ENCODE measurements at places on chromosomes 13 and 19.

- DNase-seq, result no peak
Observed at GRCh38 chr19:49875857-49876421, 1.2 kb downstream of the AKT1S1 start.

DNA sequence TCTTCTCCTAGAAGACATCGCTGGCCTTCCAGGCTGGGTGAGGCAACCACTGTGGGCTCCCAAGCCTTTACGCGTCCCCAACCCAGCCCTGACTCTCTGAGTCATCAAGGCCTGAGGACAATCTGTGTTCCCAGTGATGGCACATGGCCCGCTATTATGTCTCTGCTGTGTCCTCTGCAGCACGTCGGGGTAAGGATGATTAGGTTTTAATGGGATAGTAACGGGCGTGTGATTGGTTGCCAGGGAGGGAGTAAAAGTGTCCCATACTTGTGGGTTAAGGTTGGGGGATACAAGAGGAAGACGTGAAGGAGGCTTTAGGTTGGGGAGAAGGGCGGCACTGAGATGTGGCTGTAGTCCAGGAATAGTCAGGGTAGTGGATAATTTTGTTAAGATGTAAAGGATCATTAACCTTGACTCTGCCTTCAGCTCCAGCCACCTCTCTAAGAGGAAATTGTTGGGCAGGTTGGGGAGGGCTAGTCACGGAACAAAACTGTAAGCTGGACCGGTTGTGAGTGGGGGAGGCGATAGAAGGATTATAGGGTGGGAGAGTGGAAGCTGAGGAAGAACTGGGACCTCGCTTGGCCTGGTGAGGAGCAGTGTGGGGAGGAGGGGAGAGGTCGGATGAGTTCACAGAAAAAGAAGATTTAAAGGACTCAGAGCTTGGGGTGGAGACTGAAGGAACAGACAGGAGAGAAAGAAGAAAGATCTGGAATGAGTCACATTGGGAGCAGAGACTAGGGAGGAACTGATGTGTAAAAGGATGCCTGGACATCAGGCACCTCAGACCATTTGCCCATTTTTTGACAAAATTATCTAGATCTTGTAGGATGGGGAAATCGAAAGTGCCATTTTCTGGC lies 27.9 kb upstream of the IGFL1 start:
- DNase-seq, result no peak

DNA sequence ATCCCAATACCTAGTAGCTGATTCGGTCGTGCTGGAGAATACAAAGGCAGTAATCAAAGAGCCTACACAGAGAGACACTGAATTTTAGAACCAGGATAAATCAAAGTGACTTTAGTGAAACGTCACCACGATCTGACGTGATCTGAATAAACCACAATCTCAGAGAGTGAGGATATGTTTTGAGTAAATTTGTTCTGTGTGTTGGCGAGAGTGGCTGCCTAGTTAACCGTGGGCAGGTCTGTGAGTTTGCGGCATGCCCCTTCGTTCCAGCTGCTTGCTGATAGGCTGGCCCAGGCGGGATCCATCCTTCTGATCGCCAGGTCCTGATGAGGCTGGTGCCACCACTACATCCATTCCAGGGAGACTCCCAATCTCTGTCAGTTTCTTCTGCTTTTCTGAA lies 40.4 kb downstream of the LRCH1 start:
- DNase-seq, result no peak

- no peak for DNase-seq
Observed at GRCh38 chr13:49784886-49785570, 7.5 kb downstream of the KPNA3 start.

GRCh38 chr19:19956434-19957075 lies 55.8 kb downstream of the ZNF93 start:
- DNase-seq, result no peak

GRCh38 chr19:4456476-4456842 lies 1.1 kb downstream of the UBXN6 start:
- DNase-seq, result peak; percentile 42

GRCh38 chr13:111597191-111597611 lies 276.8 kb downstream of the TEX29 start:
- DNase-seq, result no peak

DNA sequence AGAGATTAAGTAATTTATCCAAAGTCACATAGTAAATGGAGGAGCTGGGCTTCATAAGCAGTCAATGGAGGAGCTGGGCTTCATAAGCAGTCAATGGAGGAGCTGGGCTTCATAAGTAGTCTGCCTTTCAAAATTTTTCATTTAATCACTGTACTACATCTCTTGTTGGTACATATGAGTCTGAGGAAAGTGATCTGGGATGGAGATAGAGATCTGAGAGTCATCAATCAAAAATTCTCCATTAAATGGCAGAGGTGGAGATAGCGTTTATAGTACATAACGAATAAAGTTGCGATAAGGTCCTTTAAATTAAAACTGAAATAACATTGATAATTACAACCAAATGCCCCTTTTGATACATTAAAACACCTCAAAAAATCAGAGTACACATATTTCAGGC lies 189.3 kb downstream of the KLF5 start:
- no peak for DNase-seq

DNA sequence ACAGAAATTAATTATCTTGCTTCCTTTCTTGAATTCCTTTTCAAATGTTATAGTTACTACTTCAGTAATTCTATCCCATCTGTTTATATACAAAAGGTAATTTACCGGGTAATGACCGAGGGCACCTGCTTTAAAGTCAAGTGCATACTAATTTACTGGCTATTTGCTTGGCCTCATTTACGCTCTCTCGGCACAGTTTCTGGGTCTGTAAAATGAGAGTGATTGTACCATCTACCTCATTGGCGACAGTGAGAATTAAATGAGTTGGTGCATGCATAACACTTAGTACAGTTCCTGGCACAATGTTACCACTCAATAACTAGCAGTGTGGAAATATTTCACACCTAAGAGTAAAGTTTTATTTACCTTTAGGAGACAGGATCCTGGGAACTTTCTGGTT lies 111.6 kb downstream of the GGACT start:
- DNase-seq, result no peak

GRCh38 chr13:42603571-42603970 lies 29.6 kb downstream of the TNFSF11 start:
- DNase-seq, result no peak

DNA sequence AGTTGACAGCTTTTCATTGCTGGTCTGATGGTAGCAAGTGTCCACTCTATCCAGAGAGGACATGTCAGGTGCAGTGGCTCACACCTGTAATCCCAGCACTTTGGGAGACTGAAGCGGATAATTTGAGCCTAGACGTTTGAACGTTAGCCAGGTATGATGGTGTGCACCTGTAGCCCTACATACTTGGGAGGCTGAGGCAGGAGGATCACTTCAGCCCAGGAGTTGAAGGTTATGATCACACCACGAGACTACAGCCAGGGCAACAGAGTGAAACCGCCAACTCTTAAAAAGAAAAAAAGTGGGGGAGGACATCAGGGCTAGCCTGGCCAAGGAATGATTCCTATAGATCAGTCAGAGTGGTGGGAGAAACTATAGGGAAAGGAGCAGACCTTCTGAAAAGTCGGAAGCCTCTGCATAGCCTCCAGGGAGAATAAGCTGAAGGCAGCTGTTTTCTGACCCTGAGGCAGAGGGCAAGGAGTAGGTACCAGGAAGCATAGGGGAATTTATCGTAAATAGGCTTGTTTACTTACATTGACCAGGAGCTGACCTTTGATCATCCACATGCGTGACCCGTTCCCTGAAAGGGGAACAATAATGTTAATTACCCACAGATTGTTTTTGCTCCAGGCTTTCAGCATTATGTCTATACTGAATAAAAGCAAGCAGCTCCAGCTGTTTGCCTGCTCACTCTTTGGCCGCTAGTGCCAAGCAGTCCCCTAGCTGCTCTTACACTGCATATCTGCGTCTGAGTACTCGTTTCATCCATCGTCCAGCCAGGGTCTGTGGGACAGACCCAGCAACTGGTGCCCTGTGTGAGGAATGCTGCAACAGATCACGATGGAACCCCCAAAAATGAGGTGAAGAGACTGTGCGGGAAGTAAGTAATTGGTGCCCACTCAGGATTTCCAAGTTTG lies 161.6 kb downstream of the RNF17 start:
- DNase-seq, result no peak

DNA sequence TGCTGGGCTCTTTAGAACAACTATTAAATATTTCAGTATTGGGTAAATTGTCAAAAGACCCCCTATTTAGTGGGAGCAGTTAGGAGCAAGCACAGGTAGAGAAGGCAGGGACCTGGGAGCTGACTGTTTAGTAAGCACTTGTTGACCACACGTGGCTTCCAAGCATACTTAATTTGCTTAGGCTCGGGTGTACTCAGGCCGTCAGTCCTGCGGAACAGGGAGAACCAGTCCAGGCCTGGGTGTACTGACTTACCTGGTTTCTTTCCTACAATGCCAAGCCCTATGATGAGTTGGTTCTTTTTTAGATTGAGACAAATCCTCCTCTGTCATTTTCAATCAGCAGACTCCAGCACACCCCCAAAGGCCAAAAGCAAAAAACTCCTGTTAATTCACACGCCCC lies 90.0 kb downstream of the WDFY2 start:
- peak; percentile 64 for DNase-seq

DNA sequence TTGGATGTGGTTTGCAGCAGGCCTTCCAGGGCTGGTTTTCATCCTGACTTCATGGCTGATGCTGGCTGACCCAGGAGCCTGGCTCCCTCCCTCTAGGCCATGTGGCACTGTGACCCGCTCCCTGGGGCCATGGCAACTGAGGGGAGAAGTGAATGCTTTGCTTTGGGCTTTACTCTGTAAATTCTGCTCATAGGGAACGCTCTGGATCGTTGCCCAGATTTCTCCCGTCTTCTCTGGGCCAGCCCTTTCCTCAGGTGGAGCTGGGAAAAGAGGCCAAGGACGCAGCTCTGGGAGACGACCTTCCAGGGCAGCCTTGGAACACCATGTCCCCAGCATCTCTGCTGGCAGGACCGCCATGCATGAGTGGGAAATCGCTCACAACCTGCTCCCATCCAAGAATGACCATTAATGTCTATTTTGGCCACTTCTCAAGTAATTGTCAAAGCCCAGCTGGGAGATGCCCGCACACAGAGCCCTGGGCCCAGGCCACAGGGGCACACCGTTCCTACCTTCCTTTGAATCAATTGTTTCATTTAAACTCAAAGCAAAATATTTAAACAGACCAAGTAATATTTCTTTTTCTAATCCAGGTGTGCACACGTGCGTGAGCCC lies 321.8 kb downstream of the TEX29 start:
- no peak for DNase-seq

DNA sequence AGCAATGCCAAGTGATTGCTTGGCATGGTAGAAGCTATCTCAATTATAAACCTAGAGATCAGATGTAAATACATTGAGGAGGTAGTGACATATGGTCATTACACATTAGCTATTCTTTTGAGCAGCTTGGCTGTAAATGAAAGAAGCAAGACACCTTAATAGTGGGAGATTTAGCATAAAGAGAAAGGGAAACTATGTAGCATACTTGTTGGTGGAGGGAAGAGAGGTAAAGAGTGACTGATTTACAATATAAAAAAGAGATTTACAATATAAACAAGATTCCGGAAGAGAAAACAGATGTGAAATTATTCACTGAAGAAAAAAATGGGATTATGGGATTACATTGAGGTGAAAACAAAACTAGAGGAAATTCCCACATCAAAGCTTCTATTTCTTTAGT lies 2009.6 kb downstream of the OLFM4 start:
- no peak for DNase-seq

GRCh38 chr19:45123440-45123850 lies 30.5 kb downstream of the PPP1R37 start:
- DNase-seq, result no peak

DNA sequence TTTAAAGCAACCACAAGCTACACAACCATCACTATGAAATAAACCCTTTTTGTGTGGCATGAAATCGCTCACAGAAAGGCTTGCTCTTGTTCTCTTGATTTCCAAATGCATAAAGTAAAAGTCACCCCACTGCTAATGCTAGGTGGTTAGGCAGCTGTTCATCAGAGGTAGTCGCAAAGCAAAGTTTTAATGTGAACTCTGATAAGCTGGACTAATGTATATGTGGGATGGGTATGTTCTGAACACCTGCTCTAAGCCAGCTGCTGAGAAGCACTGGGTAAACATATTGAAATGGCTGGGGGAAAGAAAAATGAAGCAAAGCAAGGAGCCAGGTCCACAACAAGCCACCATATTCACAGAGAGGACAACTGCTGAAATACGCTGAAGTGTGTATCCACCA lies 142.3 kb downstream of the KLF12 start:
- no peak for DNase-seq

GRCh38 chr13:98470920-98471319 lies 106.0 kb downstream of the STK24 start:
- no peak for DNase-seq

GRCh38 chr13:27024074-27024461 lies 147.5 kb downstream of the USP12 start:
- no peak for DNase-seq

- no peak for DNase-seq
Observed at GRCh38 chr13:28129911-28130693, 8.2 kb upstream of the PAN3 start.

DNA sequence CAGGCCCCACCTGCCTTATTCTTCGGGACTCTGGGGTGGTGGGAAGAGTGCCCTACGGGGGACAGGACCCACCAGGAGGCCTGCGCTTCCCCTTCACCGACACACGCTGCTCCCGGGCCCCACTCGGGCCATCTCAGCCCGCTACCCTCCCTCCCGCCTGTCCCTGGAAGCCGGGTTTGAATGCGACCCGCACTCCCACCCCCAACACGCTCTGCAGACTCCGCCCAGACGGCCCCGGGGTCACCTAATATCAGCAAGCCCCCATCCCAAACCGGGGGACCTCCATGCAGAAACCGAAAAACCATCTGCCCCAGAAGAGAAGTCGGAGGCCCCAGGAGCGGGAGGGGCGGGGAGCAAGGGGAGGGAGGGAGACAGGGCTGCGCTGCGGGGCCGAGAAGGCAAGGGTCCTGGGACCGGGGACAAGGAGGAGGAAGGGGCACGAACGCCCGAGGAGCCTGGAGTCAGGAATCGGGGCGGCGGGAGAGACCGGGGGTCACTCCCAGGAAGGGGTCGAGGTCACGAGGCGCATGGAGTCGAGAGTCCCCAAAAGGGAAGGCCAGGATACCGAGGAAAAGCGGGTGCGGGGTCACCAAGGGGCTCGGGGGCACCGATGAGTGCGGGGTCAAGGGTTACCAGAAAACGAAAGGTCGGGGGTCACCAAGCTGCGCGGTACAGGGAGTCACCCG lies 766 bp downstream of the SBNO2 start:
- no peak for DNase-seq

- no peak for DNase-seq
Observed at GRCh38 chr19:58318297-58318696, 8.5 kb upstream of the ZSCAN22 start.

DNA sequence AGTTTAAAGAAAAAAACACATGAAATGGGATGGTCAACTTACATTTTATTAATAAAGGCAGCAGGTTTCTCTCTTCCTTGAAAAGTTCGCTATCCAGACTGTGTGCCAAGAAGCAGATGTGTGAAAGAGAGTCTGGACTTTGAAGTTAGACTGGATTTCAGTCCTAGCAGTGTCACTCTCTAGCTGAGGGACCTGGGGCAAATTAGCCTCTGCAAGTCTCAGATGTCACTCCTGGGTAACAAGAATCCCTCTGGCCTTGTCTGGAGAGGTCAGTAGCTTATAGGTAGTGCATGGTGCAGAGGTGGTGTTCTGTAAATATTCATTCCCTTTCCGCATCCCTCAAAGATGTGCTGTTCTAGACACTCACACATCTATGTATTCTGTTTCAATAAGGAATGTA lies 187.6 kb upstream of the RNF113B start:
- no peak for DNase-seq

GRCh38 chr13:50162001-50162400 lies 146.8 kb downstream of the KCNRG start:
- DNase-seq, result no peak

- peak; percentile 91 for DNase-seq
Observed at GRCh38 chr19:3185461-3186159, at the start of gene NCLN. Gene NCLN (plus strand): TSS chr19:3185930. CDS start chr19:3186031, 101 bp downstream.
